ENCODE measurements at places on chromosomes 2 and 18. TPM values are rescaled to one million over a fixed set of nuclear protein-coding genes. Genes with fewer than 3 reads are reported as not detected.

DNA sequence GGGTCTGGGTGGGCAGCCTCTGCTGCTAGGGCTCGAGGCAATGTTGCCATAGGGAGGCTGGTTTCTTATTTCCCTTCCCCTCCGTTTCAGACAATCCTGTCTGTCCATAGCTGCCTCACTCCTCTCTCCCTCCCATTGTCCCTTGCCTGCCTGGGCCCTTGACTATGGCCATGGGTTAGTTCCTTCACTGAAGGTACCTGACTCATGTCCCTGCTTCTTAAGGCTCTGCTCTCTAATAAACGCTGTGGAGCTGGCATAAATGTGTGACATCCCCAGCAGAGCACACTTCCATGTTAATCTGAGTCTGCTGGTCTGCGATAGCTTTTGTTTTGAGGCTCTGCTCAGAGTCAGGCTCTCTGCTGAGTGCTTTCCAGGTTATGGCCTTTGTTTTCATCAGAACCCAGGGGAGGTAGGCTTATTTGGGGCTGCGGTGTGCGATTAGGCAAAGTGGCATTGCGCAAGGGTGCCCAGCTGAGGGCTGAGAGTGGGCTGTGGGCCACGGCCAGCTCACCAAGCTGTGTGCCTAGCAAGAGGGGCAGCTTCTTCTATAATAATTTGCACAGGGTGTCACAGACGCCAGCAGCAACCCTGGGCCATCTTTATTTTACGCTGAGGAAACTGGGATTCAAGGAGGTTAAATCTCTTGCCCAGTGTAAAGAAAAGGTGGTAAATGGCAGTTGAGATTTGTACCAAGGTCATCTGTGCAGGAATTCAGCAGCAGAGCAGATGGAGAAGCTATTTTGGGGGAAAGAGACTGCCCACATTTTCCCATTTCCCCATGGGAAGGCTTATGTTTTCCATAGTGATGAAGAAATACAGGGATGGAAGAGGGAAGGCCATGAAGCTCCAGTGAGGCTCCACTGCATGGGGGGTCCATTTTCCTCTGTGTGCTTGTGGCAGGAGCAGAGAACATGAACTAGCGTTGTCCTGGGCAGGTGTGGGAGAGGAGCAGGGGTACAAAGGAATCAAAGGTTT is 25.6 kb downstream of the MRPL33 start:
- no peak for DNase-seq

GRCh38 chr18:74257083-74257482 is 34.7 kb downstream of the CYB5A start:
- DNase-seq: no peak

- no peak for DNase-seq
These were observed 2.4 kb downstream of the SCG2 start for GRCh38 chr2:223599640-223600380.

The IKZF2 gene
- total RNA-seq: 118 TPM

The ZNF521 gene
- total RNA-seq: 11.6 TPM

- DNase-seq: no peak
These were observed 1.6 kb downstream of the INHBB start for GRCh38 chr2:120347396-120348060.

The SKA1 gene
- 0.39 TPM for total RNA-seq

The RNASEH1 gene
- 18.3 TPM for total RNA-seq

- no peak for DNase-seq
These were observed 141.6 kb downstream of the SP3 start for GRCh38 chr2:173823543-173823939.

DNA sequence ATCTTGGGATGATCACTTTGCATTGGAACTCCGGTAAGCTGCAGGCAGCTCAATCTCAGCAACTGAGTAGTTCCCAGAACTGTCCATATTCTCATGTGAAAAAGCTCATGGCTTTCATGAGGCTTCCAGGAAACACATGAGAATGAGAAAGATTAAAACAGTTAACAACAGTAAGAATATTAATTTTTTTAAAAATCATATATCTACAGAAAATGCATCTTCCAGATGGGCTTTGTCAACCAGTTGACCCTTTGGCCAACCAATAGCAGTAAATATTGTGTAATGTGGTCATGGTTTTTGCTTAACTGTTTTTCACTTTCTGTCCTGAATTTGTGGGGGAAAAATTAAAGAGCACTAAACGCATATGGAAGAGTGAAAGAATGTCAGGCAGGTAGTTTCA is 131.2 kb upstream of the CCDC195 start:
- DNase-seq: no peak

The B4GALT6 gene
- 8.9 TPM for total RNA-seq

DNA sequence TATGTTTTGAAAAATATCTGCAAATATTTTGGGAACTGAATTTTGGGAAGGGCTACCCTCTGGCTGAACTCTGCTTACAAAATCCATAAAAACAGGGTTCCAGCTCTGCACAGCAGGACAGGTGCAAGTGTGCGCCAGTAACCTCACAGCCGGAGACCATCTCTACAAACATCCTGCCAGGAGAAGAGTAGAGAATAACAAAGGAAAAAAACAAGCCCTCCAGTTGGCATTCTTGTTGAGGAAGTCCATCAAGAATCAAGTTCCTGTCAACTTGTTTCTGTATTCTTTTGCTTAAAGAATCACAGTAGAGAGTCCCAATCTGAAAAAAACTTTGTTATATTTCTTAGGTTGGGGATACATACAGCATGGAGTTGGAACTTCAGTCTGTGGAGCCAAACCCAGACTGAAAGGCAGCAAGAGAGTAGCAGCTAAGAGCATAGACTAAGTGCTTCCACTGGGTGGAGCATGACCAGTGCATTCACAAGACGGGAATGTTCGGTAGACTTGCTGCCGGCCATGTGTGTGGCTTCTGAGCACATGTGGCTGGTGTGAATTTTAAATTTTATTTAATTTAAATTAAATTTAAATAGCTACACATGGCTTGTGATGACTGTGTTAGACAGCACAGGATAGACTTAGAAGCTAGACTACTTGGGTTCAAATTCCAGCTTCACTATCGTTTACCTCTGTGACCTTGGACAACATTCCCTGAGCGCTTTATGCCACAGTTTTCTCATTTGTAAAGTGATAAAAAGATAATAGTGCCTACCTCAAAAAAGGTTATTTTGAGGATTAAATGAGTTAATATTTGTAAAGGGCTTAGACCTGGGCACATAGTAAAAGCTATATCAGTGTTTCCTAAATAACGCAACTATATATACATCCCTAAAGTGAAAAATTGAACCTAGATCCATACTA is 41.9 kb downstream of the SPTBN1 start:
- DNase-seq: no peak

The GIGYF2 gene
- total RNA-seq: 100 TPM

DNA sequence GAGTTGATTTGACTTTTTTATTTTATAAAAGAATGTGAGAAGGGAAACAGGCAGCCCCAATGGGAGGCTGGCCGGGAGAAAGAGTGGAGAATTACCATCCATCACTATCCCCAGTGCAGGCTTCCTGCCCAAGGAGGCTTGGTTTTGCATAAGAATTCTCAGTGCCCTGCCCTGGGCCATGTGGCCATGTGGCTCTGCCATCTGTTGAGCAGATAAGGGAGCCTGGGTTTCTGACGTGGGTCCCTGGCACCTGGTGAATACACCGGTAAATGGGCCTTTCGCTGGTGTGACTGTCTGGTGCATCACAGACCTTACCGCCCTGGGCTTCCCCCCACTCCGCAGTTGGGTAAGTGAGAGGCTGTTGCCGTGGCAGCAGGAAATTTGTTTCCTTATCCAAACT is 54.5 kb upstream of the TMEM163 start:
- DNase-seq: no peak

The TMEM169 gene
- 0.21 TPM for total RNA-seq

DNA sequence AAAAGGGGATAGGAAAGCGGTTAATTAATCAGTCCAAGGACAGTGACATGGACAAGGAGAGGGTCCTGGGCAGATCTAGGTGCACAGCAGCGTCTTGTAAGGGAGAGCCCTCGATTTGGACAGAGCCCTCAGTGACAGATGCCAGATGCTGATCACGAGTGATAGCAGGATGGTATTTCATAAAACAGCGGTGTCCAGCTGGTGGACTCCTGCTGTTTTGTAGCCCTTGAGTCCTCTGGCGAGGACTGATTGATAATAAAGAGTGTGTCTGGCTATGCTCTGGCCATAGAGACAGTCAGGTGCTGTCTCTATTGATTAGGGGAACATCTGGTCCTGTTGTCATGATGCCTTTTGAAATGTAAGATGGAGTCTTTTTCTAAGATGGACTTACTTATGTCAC is 180.7 kb downstream of the NCK2 start:
- DNase-seq: no peak

DNA sequence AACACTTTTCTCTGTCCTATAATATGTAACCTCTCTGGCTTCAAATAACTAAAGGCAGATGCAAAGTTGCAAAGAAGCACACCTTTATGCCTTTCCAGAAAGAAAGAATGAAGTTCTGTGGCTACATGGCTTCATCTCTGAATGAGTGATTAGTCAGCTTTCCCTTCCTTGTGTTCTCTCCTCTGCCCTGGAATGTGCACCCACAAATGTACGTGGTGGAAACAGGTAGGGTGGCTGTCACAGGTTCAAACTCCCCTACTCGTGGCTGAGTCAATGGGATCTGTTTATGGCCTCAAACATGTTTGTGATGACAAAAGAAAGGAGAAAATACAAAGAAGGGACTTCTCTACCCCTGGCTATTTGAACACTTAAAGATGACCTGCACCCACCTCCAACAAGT is 55.5 kb upstream of the ACVR2A start:
- DNase-seq: no peak

The PPP1R1C gene
- 2.0 TPM for total RNA-seq

DNA sequence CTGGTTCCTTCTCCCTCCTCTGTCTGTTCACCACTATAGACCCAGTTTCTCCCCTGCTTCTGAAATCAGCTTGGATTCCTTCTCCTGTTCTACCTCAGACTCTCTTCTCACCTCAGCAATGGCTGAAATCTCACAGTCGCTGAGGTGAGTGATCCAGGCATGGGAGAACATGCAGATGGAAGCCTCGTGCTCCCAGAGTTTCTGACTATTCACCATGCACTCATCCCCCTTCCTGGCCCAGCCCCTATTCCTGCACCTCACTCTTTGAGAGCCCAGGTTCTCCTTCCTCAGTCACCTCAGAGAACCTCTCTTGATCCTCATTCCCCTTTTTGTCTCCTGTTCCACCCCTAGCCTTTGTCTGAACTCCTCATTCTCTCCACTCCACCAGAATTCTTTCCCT is 78.5 kb downstream of the SPTBN1 start:
- DNase-seq: no peak

- peak; percentile 65 for DNase-seq
These were observed 61.3 kb upstream of the ITSN2 start for GRCh38 chr2:24421668-24422067.

- no peak for DNase-seq
These were observed 4.8 kb downstream of the MSGN1 start for GRCh38 chr2:17821080-17821479.

GRCh38 chr2:60483401-60483800 is 70.1 kb downstream of the BCL11A start:
- no peak for DNase-seq

The TCF23 gene
- 0.42 TPM for total RNA-seq

DNA sequence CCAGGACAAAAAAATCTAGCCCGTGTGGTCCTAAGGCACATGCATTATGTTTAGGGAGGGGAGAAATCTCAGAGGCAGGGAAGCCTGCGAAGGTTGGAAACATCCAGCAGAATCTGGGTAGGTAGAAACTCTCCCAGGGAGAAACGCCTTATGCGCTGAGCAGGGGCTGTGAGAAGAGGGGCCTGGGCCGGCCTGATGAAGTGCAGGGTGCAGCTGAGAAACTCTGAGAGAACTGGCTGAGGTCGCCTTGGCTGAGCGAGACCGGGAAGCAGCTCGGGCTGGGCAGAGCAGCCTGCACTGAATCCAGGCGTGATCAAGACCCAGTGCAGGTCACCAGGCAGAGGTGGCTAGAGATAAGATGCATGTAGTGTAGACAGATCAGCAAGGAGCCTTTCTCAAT is 15.1 kb downstream of the CHMP1B start:
- DNase-seq: no peak

GRCh38 chr2:3464401-3465005 is 54.8 kb downstream of the ADI1 start:
- DNase-seq: no peak

The CRACDL gene
- total RNA-seq: 25.5 TPM

The DNAJB2 gene
- 93.6 TPM for total RNA-seq

- no peak for DNase-seq
These were observed 6.2 kb downstream of the PAIP2B start for GRCh38 chr2:71220743-71221142.

- no peak for DNase-seq
These were observed 18.4 kb downstream of the PREPL start for GRCh38 chr2:44342854-44343253.

GRCh38 chr18:28175150-28175929 is 1.6 kb downstream of the CDH2 start:
- DNase-seq: no peak

DNA sequence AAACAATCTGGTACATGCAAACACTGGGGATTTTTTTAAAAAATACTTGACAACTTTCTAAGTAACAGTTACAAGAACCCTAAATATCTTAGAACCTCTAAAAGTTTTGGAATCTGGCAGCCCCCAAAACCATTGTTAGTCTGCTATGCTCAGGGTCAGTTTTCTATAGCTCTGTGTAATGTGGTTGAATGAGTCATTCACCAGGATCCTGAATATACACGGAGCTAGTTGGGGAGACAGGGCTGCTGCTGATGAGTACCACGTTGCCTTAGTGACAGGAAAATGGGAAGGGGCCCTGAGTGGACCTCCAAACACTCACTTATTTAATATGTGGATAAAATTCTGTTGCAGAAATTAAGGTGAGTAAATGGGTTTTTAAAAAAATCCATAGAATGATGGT is 36.9 kb upstream of the TANC1 start:
- DNase-seq: no peak

The HOXD13 gene
- total RNA-seq: not detected

DNA sequence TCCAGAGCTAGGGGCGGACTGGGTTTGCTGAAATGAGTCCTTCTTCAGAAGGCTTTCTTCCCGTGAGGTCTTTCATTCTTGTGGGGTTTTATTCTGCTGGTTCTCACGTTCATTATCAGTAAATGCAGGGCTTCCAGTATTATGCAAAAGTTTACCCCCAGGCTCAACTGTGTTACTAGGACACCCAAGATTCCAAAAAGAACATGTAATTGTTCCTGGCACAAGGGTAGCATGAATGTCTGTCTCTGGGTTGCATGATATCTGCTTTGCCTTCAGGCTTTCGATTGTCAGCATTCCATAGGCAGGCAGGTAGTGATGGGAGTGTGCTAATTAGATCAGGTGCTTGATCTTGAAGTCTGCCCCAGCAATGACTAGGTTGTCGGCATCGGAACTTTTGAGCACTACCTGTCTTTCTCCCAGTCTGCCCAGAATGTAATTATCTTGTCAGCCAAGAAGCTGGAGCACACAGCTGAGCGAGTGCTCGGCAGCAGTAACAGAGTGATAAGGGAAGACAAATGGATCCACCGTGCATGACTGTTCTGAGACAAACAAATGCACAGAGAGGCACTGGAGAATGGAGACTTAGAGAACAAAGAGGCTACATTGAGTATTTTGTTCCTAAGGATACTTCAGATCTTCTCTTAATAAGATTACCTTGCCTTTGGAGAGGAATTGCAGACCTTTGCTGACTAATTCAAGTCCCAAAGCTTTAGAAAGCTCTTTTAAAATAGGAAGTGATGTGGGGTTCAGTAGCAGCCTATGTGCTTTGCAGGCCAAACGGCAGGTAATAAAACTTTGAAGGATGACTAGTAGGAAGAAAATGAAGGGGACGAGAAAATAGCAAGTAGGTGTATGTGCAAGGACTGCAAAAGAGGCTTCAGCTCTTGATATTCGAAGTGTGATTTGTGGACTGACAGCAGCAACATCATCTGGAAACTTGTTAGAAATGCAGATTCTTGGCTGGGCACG is 41.9 kb downstream of the ITGB6 start:
- no peak for DNase-seq

The KYNU gene
- 18.7 TPM for total RNA-seq

Data from ureter (tissue), 1 donor.